ENCODE measurements at places on chromosomes 5 and 9.

DNA sequence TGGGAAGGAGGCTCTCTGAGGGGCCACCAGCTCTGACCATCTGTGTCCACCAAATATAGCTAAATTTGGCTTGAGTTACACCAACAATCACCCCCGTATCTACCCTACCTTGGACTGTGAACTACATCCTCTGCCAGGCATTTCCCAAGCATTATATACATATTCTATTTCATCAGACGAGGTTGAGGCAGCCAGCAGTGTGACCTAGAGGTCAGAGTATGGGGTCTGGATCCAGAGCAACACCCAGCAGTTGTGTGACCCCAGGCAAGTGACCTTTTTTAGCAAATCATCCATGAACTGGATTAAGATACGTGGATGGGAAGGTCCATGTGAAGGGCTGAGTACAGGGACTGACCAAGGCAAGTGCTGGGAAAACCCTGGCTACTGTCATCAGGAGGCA is 180.6 kb downstream of the HSPA4 start:
- no peak for DNase-seq

GRCh38 chr9:111058166-111058565 is 19.9 kb upstream of the LPAR1 start:
- no peak for DNase-seq

GRCh38 chr5:150397146-150397781 is 15.4 kb downstream of the CD74 start:
- DNase-seq: no peak

GRCh38 chr9:23779220-23779619 is 46.8 kb downstream of the ELAVL2 start:
- DNase-seq: no peak

DNA sequence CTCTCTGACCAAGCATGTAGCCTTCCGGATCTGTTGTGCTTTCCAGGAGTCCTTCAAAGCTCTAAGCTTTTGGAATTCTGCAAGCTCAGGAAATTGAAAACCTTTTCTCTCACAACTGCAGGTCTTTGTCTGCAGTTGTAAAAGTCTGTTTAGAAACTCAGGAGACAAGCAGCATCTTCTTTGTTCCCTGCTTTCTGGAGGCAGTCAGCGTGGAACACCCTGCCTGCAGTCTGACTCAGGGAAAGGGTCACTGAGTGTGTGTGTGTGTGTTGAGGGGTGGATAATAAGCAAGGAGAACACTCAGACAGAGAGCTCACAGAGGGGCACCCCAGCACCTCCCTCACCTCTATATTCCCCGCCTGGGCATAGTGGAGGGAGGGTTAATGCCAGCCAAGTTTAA is 29.1 kb downstream of the KCNIP1 start:
- no peak for DNase-seq

DNA sequence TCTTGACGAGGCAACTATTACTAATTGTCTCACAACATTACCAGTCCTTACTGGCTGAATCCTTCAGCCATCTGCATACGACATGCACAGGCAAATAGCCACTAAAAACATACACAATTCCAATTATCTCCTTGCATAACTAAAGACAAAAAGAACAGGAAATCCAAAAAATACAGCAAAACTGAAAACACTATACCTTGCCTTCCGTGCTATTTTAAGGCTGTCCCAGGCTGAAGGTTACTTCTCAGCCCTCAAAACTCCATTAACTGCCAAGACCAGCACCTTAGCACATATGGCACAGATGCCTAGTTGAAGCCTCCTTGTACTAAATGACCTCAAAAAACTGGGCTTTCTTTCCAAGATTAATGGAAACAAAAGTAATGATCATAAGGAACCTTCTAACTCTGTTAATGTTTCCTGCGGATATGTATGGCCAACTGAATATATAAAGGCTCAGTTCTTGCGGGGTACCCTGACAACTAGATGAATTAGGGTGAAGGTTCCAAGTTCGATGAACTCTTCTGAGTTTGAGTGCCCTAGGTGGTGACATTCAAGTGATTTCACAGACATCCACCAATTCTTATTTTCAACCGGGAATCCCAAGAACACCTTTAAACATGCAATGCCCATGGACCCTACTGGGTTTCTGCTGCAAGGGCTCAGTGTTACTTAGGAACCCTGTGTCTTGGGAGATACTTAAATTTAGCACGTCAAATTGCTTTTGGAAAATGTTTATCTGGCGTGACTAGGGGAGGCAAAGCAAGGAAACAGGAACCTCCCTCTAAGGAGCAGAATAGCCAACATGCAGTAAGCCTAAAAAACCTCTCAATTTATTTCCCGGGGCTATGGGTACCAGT is 455.3 kb downstream of the RAB3C start:
- no peak for DNase-seq

- DNase-seq: no peak
These were observed 15.0 kb downstream of the MSANTD3 start for GRCh38 chr9:100441911-100442361.

- DNase-seq: no peak
These were observed 13.1 kb downstream of the GFI1B start for GRCh38 chr9:132991351-132992300.

DNA sequence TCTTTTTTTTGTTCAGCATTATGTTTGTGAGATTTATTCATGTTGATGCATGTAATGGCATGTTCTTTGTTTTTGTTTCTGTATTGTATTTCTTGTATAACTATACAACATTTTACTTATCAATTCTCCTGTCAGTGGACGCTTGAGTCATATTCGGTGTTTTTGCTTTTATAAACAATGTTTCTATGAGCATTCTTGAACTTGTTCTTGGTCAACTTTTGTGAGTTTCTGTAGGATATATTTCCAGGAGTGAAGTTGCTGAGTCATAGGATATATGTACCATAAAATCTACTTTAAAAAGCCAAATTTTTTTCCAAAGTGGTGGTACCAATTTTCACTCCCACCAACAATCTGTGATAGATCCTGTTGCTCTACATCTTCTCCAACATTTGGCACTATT is 104.8 kb downstream of the VCAN start:
- DNase-seq: no peak

GRCh38 chr9:3863111-3863528 is 337.3 kb upstream of the RFX3 start:
- DNase-seq: peak; percentile 8

DNA sequence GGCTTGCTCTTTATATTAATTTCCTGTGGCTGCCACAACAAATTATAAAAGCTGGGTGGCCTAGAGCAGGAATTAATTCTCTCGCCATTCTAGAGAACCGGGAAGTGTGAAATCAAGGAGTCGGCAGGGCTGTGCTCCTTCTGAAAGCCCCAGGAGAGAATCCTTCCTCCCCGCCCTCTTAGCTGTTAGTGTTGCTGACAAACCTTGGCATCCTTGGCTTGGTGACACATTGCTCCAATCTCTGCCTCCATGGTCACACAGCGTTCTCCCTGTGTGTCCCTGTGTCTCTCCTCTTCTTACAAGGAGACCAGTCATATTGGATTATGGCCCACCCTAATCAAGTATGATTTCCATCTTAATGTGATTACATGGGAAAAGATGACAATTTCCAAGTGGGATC is 55.9 kb upstream of the NEURL1B start:
- no peak for DNase-seq

DNA sequence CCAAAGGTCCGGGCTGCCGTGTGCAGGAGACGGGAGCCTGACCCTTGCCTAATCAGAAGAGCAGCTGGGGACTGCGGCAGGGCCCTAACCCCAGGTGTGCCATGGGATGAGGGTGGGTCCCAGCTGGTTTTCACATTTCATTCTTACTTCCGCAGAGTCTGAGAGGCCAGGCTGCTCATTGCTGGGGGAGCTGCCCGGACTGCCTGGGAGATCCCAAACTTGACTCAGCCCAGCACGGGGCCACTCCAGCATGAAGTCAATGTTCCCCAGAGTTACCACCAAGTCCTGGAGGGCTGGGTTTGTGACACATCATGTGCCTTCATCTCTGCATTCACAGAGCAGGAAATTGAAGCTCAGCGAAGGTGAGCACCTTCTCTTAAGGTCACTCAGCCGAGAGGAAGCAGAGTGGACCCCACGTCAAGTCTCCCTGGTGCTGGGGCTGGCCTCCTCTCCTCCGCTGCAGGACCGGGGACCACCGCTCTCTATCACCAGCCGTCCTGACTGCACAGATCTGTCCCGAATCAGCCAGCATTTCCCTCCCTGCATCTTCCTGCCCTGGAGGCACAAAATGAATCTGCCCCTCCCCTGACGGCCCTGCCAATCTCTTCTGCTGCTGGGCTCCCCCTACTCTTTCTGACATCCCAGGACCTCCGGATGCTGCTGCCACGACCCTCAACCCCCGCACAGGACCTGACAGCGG is 54.6 kb upstream of the PHYKPL start:
- DNase-seq: no peak

DNA sequence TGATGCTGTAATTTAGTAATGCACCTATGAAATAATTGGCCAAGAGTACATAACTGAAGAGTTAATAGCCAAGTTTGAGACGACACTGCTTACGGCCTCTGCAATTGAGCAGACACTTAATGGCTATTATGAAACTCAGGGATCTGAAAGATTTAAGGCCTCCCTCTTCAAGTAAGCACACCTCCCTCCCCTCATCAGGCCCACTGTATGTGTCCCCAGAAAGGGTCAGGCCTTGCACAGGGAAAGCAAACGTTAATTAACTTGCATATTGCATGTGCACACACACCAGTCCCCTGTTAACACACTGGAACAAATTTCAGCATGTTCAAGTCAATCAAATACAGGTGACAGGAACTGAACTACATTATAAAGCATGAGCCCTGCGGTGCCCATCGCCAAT is 163.6 kb downstream of the SPOCK1 start:
- no peak for DNase-seq

DNA sequence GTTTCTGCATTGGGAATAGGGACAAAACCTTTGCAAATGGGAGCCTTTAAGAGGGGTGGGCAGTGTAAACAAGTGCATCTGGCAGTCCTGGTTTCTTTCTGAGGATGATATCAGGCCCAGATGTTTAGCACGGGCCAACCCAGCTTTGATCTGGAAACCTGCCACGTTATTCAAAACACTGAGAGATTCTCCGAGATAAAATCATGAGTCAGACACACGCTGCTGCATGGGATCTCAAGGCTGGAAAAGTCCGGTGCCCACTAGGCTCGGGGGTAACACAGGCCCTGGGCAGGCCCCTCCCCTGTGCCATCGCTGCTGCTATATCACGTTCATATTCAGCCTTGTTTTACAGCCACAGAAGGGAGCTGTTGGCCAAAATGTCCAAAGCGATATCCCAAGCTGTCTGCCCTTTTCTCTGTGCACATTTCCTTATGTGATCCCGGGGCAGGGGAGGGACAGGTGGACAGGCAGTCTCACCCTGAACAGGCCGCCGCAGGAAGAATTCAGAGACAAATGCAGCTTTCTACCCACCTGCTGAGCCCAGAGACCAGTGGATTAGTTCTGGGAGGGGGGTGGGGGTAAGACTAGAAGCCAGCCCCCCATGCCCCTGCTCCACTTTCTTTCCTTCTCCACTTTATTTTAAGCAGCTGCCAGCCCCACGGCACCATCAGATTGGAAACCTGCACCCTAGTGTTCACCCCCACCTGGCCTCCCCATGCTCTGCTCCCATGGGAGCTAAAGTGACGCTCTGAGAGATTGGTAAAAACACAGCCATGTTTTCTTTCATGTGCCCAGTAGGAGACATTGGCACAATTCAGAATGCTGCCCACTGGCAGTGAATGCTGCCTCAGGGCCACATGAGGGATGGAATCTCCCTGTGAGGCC is 63.1 kb downstream of the TMOD1 start:
- DNase-seq: peak; percentile 3

DNA sequence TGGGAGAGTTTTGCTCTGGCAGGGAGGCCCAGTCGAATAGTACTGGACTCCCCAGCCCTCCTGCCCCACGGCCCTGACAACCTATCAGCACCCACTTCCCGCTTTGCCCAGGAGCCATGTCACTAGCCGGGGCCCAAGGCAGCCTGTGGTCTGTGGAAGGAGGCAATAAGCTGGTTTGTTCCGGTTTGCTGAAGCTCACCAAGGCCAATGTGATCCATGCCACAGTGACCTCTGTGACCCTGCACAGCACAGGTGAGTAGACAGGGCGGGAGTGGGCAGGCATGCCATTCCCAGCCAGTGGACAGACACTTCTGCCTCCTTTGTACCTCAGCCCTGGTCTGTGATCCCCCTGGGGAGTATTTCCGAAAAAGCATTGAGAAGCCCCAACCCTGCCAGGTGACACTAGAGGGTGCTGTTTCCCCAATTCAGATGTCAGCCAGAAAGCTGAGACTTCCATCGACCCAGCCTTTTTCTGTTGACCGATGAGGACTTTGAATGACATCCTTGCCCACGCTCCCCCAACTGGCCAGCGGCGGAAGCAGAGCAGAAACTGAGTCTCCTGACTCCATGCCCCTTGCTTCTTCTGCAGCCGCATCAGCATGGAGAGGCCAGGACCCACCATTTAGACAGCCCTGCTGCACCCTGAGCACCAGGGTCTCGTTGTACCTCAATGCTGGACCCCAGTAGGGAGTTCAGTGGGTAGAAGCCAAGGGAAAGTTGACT is 9.6 kb downstream of the PCYOX1L start:
- peak; percentile 40 for DNase-seq

Data from T1000 (cell line).